ENCODE measurements at places on chromosomes 6 and 20.

DNA sequence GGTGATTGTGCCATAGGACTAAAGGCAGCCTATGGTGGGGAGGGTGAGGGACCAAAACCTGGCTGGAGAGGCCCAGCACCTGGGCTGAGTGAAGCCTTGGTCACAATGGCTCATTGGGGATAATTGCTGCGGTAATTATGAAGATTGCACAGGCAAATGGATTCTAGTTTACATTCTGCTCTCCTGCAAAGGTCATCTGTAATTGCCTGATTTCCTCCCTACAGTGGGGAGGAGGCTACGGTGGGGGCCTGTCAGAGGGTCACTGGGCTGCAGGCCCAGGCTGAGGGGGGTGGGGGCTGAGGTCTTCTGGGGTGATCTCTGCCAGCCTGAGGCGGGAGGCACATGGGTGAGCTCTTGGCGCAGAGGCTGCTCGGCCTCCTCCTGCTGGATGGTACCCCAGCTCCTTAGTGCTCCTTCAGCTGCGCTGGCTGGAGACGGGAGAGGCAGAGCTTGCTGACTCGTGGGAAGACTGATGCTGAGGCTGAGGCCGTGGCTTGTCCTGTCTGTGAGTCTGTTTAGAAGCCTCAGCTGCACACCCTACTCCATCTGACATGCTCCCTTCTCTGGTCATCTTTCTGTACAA, 30.3 kb downstream of the PACSIN1 start:
- DNase-seq, result no peak

DNA sequence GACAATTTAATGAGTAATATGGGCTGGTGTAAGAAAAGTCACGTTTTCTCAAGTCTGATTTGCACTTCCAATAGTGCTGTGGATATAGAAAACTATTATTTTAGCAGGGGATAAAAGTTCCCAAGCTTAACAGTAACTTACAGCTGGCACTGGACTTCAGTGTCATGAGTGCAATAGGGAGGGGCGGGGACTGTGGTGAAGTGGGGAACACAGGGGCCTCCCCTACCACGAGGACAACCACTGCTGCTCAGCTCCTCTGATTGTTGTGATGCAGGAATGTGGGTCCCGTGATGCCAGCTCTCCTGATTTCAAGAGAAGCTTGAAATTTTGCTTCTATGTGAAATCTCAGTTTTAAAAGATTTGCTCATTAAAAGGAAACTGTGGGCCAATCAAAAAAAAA, 24.0 kb downstream of the SLC13A3 start:
- no peak for DNase-seq

GRCh38 chr20:63854766-63855362, 6.4 kb upstream of the ABHD16B start:
- no peak for DNase-seq

GRCh38 chr6:119350202-119350951, 816 bp upstream of the MAN1A1 start:
- DNase-seq, result peak; percentile 55

DNA sequence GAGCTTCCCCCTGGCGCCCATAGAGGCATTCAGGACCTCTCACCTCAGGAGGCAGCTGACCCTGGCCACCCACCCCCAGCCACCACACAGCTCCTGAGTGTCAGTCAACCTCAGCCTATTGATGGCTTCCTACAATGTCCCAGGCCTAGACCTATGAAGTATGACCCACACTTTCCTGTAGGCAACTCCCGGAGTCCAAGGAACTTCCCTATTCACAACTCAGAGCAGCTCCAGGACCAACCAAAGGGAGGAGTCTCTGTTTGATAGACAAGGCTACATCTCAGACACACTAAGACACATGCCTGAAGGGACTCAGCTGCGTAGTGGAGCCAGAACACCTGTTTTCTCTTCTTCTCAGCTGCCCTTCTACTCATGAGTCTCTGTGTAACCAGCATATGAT, 169.1 kb downstream of the MAFB start:
- DNase-seq, result no peak

DNA sequence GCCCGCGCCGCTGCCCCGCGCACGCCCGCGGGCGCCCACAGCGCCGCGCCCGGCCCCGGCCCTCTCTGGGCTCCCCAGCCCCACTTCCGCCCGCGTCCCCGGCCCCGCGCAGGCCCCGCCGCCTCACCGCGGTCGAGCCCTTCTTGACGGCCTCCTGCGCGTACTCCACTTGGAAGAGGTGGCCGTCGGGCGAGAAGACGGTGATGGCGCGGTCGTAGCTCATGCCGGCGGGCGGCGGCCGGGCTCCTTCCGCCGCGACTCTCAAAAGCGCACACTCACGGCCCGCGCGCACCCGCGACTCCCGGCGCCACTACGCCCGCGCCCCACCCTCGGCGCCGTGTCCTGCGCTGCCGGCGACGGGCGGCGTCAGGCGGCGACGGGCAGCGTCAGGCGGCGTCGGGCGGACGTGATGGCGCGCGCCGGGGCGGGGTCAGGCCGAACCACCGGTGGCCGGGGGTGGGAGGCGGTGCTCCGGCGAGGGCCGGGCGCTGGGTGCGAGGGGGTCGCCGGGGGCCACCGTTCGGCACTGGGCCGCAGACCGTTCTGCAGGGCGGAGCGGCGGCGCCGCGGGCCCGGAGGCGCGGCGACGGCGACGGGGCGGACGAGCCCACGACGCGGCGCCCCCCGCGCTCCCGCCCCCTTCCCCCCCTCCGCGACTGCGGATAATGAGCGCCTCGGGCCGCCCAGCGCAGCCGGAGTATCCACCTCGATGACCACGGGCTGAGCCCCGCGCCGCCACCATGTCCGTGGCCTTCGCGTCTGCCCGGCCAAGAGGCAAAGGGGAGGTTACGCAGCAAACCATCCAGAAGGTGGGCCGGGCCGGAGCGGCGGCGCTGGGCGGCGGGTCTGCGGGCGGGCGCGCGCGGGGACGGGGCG, at the start of the genes PSMA7 and SS18L1:
Gene PSMA7, minus strand, starts transcription at position 314 of the 876 bp plus-strand sequence. Its CDS starts 91 bp downstream, at position 223.
Gene SS18L1, plus strand, starts transcription at position 689 of the 876 bp plus-strand sequence. Its CDS starts 52 bp downstream, at position 741.
- peak; percentile 78 for DNase-seq

DNA sequence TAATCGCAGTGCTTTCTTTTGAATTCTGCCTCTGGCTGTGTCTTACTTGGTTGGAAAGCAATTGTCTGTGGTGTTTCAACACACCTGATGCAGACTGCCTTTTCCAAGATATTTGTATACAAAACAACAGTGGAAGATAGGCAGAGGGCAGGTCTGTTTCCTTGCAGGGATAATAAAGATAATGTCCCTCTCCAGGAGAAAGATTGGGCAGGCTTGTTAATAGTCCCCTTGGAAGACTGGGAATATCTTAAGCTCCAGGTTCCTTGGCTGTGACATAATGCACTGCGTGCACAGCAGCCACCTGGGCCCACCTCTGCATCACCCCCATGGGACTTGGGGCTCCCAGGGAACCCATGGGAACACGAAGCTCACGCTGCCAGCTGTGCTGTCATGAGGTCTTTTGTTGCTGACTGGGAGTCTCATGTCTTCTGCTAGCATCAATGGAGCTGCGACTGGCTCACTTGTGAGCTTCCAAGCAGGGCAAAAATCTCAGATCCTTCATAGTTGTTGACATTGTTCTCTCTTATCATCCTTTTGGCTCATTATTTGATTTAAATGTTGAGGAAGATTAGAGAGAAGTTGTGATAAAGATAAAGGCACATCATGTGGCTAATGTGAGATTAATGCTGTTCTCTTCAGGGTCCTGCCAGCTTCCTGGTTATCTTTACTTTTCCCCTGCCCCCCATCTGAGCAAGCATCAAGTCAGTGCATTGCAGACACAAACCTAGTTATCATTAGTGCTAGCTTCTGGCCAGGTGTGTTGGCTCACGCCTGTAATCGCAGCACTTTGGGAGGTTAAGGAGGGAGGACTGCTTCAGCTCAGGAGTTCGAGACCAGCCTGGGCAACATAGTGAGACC, 107.1 kb upstream of the ASF1A start:
- no peak for DNase-seq

DNA sequence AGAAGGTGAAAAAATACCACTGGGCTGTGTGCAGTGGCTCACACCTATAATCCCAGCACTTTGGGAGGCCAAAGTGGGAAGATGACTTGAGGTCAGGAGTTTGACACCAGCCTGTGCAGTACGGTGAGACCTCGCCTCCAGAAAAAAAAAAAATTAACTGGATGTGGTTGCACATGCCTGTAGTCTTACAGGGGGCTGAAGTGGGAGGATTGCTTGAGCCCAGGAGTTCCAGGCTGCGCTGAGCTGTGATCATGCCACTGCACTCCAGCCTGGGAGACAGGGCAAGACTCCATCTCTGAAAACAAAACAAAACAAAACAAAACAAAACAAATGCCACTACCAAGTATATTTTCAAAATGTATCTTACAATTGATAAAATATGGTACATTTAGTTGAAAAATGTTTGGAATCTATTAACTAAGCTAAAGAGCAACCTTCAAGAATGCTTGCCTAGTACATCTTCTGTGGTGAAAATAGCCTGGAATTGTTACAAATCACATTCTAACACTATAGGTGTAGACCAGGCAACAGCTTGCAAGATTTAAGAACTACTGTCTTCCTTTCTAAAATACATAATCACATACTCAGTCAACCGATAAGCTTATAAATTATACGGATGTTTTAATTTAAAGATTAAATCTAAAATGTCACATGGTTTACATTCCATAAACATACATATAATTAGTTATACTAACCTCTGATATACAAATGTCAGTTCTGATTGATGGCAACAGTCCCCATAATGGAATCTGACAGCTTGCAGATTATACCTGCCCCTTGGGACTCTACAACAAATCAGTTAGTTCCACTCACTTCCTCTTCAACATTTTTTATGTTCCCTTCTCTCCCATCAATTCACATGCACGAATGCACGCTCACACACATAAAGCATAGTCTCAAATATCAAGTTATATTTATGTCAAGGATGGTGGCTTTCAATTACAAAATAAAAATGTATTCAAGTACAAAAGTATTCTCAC, 150.8 kb downstream of the ASCC3 start:
- no peak for DNase-seq

DNA sequence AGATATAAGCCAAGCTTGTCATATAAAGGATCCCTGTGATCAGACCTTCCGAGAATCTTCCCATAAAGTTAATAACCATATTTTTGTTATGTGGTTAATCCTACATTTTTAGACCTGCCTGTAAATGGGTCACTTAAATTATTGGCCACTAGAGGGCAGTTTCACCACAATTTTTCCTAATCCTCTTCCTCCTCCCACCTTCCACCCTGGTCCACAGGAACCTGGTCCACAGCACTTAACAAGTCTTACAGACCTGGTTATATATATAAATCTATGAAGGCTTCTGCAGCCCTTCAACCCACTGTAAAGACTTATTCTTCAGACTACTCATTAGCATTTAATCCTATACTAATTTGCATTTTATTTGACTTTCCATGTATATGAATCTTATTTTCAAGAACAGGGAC, 28.3 kb downstream of the MRS2 start:
- DNase-seq, result no peak

- DNase-seq, result no peak
Measured at GRCh38 chr6:168607272-168608112, 166.5 kb downstream of the SMOC2 start.

GRCh38 chr6:42864602-42865001, 14.8 kb upstream of the RPL7L1 start:
- no peak for DNase-seq

DNA sequence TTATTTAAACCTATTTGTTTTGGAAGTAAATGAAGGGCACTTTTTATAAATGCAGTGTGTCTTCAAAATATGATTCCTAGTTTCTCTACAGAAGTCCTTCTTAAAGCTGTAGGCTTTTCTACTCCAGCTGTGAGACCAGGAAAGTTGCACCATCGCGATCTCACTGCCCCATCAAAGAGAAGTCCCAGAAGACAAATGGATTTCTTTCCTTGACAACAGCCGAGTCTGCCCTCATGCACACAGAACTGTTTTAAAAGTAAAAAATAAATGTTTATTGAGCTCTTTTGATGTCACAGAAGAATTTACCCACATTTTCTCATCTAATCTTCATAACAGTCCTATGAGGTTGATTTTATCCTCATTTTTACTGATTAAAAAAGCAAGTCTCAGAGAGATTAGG, 324.4 kb upstream of the NT5E start:
- no peak for DNase-seq

- DNase-seq, result no peak
Measured at GRCh38 chr6:87922947-87923330, 124.7 kb upstream of the SPACA1 start.

- peak; percentile 8 for DNase-seq
Measured at GRCh38 chr20:22333885-22334545, 250.4 kb downstream of the FOXA2 start.

DNA sequence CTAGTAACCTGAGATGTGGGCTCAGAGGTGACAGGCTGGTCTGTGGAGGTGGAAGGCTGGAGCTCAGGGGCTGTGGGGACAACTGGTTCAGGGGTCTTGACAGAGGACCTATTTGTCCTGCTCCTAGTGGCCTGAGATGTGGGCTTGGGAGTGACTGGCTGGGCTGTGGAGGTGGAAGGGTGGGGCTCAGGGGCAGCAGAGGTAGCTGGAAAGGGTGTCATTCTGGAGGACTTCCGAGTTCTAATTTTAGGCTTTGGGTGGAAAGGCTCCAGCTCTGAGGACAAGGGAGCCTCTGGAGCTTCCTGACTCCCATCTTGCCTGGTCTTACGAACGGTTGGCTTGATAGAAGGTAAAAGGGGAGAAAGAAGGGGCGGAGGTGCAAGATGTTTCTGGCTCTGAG, 11.5 kb downstream of the MDC1 start:
- DNase-seq, result no peak

DNA sequence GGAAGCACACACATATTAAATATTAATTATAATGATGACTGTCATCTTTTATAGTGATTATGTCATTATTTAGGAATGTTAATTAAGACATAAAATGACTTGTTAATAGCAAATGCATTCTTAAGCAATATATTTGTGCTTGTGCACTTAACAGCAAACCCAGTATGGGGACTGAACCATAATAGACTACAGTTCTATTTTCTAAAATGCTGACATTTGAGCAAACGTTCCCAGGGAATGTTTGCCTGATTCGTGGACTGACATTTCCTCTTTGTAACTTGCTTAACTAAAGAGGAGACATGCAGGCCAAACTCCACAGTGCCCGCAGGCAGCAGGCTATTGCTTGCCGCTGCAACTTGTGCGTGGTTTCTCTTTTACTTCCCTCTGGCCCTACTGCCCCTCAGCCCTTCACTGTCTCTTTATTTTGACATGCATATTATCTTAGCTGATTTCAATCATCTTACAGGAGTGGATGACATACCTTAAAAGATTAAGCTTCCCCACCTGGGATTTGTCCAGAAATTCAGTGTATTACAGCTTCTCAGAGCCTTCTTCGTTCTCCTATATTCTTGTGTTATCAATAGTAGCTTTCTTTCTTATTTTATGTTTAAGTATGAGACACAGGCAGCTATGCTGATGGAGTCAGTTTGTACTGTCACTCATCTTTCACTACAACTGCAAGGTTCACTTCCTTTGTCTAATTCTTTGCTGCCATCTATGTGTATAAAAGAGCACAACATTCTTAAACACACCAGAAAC, 141.5 kb downstream of the GMDS start:
- no peak for DNase-seq

GRCh38 chr6:13165502-13166172, 162.7 kb downstream of the TBC1D7 start:
- no peak for DNase-seq

- DNase-seq, result no peak
Measured at GRCh38 chr6:105814745-105815536, 271.2 kb upstream of the PRDM1 start.
